Thoracic aorta (tissue), 2 donors: ENCODE measurements at places on chromosomes 5 and 9.

- DNase-seq = no peak
Observed at GRCh38 chr9:85729882-85730281, 11.9 kb downstream of the AGTPBP1 start.

- no peak for DNase-seq
Observed at GRCh38 chr5:96664669-96665068, 2.5 kb downstream of the CAST start.

DNA sequence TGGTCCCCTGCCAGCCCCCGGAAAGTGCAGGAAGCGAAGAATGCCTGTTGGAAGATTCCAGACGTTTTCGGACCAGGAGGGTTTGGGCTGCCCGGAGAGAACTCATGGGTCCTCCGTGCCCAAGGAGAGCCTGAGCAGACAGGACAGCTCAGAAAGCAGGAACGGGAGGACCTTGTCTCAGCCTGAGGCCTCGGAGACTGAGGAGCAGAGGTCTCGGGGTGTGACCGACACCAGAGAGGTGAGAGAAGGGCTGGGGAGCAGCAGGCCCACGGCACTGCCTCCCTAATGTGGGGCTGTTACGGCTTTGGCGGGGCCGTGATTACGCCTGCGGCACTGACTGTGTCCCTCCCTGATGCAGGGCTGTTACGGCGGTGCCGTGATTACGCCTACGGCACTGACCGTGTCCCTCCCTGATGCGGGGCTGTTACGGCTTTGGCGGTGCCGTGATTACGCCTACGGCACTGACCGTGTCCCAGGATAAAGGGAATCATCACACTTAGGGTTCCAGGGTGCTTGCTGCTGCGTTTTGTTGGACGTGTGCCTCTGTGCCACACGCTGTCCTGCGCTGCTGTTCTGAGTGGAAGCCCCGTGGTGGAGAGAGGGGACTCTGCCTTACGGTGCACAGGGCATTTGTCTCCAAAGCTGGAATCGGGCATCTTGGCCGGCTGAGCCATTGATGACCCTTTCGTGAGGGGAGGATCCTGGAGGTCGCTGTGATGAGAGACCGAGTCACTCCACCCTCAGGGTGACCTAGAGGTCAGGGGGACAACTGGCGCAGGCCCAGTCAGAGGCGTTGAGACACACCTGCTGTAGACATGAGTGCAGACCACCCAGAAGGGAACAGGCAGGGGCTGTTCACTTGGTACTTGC is 25.7 kb downstream of the CEP72 start:
- no peak for DNase-seq

DNA sequence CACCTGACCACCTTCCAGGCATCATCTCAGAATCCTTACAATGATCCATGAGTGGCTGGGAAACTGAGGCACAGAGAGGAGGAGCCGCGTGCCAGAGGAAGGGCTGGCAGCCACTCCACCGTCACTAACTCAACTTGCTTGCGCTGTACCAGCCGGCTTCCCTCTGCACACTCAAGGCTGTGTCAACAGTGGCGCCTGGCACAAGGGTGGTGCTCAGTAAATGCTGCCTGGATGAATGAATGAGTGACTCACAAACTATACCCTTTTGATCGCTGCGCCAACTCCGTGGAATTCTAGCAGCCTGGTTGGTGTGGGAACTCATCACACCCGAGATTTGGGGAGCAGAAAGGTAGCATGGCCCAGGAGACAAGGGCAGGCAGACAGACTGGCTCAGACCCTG is 21.9 kb downstream of the PRRX2 start:
- no peak for DNase-seq

DNA sequence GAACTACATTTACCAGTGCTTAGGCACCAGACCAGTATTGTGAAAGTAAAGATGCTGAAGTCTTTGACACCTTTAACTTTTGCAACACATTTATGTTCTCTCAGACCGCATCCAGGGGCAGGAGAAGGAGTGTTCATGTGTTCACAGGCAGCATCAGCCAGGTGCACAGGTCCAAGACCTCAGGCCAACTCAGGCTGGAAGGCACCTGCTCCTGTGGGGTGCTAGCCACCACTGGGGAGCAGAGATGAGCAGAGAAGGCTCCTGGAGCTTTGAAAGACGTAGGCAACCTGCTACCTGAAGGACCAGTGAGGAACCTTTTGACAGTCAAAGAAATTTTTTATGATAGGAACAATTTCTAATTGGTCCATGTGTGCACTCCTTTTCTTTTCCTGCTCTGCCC is 35.6 kb downstream of the DAPK1 start:
- DNase-seq = no peak

DNA sequence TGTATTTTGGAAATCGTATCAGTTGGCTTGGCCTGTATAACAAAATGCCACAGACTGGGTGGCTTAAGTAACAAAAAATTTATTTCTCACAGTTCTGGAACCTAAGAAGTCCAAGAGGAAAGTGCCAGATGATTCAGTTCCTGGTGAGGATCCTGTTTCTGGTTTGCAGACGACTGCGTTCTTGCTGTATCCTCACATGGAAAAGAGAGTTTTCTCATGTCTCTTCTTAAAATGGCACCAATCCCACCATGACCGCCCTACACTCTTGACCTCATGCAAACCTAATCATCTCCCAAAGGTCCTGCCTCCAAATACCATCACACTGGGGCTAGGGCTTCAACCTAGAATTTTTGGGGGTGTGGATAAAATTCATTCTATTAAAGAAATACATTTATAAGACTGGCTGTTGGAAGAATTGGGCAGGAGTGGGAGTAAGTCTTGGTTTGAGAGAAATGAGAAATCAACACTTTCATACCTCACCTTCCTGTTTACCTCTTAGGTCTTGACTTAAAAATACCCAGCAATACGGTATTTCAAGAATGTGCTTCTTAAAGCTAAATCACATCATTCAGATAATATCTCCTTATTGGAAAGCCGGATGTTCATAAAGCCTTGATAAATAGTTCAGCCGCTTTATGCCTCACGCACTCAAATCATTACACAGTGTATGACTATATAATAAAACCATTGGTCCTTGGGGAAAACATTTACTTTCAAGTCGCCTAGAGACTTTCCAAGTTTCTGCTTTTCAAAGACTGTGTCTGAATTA is 28.7 kb downstream of the PTTG1 start:
- DNase-seq = no peak

GRCh38 chr9:121302786-121303185 is 34.8 kb downstream of the GSN start:
- DNase-seq = no peak

DNA sequence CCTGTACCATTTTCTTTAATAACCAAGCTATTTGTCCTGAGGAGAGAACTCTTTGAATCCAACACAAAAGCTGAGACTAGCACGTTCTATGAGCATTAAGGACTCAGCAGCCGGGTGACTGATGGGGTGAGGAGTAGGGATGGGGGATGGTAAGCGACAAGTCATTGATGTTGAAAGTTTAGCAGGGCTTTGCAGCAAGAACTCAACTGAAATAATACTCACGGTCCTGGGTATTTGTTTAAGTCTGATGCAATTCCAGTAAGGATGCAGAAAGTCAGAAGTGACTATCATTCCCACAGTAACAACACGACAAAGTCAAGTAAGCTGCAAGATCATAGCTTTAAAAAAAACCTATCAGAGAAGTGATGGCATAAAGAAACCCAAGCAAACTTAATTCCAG is 131.1 kb downstream of the ACTL7B start:
- no peak for DNase-seq

DNA sequence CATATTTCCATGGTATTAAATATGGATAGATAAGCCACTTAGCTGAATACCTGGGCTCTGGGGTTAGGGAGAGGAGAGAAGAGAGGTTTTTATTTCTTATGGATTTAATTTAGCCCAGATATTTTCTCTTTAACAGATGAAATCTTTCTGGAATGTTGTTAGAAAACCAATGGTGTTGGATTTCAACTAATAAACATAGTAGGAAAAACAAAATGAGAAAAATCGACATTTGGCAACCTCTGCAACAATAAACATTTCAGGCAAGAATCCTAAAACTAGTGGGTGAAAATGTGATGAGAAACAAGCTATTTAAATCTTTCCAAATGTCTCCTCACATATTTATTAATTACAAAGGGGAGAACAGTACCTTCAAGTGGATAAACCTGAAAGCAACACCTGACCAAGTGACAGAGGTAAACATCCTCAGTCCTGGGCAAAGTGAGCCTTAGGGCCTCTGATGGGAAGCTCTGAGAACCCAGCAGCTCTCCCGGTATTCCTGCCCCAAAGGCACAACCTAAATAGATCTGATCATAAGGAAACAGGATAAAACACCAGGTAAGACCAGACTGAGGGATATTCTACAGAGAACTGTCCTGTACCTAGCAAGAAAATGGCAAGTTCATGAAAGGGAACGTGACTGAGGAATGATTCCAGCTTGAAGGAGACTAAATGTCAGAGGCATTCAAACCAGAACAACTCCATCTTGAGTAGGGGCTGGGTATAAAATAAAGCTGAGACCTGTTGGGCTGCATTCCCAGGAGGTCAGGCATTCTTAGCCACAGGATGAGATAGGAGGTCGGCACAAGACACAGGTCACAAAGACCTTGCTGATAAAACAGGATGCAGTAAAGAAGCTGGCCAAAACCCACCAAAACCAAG is 163.7 kb downstream of the ESM1 start:
- DNase-seq = no peak

GRCh38 chr9:105299190-105299854 is 54.9 kb downstream of the SLC44A1 start:
- no peak for DNase-seq
